Tibial artery (tissue), 4 donors: ENCODE measurements at places on chromosomes 16 and 17.

DNA sequence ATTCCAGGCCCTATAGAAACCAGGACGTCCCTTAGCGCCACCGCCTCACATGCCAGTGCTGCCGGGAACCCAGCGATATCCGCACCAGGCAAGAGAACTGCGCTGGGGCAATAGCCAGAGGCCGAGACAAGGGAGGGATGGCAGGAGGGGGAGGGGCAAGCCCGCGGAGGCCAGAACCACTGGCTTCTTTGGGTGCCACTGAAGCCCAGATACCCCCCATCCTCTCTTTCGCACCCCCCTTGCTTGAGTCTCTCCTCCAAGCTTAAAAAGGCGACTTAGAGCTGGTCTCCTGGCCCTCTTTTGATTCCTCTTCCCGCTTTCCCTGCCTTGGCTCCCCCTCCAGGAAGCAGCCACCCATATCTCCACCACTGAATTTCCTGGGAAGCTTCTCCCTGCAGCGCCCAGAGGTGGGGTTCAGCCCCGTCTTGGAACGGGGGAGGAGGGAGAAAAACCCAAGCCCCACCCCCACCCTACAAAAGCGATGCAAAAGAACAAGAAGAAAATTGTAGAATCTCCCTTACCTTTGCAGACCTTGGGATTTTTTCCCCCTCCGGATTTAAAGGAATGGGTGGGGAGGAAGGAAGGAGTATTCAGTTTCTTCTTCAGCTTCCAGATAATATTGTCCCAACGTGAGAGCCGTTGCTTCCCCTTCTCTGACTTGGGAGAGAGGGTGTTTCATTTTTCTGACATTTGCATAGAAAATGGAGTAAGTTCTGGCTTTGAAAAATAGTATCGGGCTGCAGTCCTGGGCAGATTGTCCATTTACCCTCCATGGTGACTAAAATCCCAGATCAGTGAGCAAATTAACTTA is 622 bp downstream of the HOXB6 start:
- no peak for DNase-seq

DNA sequence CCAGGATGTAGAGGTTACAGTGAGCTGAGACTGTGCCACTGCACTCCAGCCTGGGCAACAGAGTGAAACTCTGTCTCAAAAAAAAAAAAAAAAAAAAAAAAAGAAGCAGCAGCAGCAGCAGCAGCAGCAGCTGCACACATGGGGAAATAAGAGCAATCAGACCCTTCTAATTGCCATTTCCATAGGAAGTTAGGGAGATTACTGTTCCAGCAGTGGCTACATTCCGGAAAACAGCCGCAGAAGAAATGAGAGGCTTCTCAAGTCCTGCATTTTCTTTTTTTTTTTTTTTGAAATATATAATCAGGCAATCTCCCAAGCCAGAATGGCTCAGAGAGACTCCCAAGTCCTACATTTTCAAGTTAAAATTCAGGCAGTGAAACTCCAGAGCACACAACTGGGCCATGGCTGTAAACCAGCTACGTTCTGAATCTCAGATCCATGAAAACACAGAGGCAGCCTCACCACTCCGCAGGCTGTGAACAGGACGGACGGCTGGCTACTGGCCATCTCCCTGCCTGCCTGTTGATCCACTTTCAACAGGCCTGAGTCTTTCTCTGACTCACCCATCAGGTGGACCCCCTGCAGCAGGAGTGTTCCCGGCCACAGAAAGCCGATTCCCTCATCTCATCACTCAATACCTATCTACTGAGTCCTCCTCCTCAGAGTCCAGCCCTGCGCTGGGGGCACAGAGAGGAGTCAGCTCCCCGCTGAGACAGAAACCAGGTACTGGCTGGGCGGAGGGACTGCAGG is 15.0 kb downstream of the TRPV1 start:
- DNase-seq, result no peak

DNA sequence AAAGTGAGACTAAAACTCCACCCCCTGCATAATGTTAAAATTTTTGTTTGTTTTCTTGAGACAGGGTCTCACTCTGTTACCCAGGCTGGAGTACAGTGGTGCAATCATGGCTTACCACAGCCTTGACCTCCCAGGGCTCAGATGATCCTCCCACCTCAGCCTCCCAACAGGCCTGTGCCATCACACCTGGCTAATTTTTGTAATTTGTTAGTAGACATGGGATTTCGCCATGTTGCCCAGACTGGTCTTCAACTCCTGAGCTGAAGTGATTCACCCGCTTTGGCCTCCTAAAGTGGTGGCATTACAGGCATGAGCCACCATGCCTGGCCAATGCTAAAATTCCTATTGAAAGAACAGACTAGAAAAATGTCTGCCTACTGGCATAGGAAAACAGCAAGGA is 103.8 kb downstream of the TRIM37 start:
- no peak for DNase-seq

GRCh38 chr17:81928544-81929252 is 1.2 kb upstream of the MAFG start:
- no peak for DNase-seq

DNA sequence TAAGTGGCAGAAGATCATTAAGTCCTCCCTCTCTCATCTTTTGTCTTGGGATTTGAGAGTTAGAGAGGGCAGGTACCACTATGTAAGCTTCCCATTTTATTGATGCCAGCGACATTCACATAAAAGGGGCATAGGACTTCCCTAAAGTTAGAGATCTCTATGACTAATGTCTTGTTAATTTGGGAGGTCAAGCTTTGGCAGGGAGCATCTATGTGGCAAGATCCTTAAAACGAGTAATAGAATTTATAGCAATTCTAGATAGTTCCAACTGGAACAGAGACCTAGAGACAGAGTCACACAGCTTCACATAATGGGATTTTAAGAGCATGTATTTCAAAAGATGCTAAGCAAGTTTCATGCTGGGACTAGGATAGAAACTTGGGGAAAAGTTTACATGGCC is 308.0 kb downstream of the MAP2K6 start:
- no peak for DNase-seq

GRCh38 chr17:1847191-1847590 is 17.4 kb downstream of the RPA1 start:
- no peak for DNase-seq

DNA sequence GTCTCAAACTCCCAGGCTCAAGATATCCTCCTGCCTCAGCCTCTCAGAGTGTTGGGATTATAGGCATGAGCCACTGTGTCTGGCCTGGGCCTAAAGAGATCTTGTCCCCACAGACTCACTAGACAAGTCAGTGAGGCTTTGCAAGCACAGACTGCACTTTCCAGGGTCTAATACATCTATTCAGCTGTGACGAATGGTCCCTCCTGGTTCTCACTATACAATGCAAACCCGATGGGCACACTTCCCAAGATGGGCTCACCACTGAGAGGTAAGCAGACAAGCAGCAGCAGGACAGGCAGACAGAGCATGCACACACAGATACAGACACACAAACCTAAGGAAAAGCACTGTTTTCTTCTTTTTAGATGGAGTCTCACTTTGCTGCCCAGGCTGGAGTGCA is 8.8 kb downstream of the MBTPS1 start:
- no peak for DNase-seq
